GM20000 (cell line): ENCODE measurements at places on chromosomes 4 and X.

DNA sequence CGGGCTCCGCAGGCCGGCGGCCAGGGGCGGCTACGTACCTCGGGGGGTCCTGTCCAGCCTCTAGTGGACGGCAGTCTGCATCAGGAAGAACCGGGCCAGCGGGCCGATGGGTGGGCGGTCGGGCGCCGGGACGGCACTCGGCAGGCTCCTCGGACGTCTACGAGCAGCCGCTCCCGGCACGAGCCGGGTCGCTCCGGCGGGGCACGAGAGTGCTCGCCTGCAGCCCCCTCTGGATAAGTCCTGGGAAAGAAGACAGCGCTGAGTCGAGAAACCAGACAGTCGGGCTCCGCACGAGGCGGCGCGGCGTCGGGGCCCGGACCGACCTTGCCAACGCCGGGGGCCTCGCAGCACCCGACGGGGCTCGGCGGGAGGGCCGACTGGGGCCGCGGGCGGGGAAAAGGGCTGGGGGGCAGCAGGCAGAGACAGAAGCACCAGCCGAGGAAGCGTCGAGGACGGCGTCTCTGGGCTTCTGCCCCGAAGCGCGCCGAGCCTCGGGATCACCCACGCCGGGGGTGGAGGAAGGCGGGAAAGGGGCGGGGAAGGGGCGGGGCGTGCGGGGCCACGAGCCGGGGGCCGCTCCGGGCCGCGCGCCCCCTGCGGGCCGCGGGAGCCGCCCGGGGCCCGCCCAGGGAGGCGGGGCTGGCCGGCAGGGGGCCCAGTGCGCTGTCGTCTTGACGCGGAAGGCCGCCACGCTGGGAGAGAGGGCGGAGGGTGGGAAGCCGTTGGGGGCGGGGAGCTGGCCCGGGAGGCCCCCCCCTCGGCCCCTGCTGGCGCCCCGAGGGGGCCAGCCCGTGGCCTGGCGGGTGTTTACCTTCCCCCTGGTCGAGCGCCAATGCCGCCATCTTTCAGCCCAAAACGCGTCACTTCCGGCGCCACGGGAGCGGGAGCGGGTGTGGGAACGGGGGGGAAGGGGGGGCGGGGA, 1.9 kb downstream of the KLHL15 start:
- peak; percentile 93 for DNase-seq

- DNase-seq: no peak
These were observed 890 bp downstream of the BOD1L1 start for GRCh38 chr4:13626492-13627177.

GRCh38 chrX:12423346-12423745, 285.1 kb downstream of the FRMPD4 start:
- no peak for DNase-seq

- DNase-seq: no peak
These were observed 216.8 kb downstream of the ANTXR2 start for GRCh38 chr4:79856196-79856595.

GRCh38 chrX:107167163-107167921, 38.9 kb downstream of the NUP62CL start:
- no peak for DNase-seq

- DNase-seq: no peak
These were observed 67.8 kb downstream of the HOPX start for GRCh38 chr4:56613101-56613862.

DNA sequence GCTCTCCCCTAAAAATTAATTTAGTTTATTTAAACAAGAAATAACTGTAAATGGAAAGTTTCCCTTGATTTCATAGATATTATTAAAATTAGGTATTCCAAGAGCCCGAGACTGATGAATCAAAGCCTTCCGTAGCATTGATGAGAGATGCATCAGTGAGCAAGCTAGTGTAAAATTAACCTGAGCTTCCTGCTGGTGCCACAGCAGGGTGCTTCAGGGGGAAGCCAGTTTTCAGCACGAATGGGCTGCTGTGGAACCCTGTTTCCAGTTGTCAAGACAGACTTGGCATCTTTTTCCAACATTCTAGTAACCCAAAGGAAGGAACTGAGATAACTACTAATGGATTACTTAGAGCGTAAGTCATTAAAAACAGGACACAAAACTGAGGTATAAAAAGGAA, 221.7 kb downstream of the RBMX2 start:
- DNase-seq: no peak

DNA sequence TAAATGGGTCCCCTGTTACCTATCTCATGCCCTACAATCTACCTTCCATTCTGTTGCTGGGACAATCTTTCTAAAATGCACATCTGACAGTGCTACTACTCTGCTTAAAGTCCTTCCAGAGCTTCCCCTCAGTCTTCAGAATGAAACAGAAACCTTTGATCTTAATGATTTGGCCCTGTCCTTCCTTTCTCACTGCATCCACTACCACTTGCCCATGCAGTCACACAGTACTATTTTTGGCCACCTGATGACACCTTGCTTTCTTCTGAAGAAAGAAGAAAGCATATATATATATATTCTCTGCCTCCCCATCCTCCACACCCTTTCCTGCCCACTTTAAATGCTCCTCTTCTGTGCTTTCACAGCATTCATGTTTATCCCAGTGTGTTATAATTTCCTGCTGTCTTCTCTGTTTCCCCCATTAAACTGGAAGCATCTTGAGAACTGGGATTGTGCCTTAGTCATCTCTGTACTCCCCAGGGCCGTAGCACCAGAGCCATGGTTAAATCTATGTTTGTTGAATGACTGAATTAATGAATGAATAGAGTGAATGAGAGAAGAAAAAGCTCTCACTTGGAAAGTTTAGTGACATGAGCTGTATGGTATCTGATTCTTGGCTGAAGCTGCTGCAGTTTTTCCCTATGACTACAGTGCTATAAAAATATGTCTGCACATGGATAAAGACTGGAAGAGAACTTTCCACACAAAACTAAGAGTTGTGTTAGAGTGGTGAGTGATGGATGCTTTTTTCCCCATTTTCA, 56.2 kb downstream of the RTL9 start:
- peak; percentile 4 for DNase-seq

DNA sequence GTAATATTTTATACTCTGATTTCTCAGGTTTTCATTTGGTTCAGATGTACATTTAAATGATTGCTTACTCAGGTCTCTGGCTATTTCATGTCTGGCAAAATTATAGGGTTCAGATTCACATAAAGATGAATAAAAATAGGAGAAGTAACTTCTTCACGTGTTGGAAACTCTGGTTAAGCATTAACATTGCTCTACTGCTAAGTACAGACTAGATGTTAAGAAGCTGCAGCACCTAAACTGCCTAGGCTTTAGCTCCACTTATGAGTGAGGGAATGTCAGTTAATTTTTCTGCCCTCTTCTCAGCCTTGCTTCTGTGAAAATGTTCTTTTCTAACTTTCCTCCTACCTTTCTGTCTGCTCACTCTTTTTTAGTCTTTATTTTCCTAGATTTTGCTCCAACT, 361.2 kb downstream of the ARAP2 start:
- DNase-seq: no peak
